Motor neuron (in vitro differentiated cells): ENCODE measurements at places on chromosomes 5 and 9.

DNA sequence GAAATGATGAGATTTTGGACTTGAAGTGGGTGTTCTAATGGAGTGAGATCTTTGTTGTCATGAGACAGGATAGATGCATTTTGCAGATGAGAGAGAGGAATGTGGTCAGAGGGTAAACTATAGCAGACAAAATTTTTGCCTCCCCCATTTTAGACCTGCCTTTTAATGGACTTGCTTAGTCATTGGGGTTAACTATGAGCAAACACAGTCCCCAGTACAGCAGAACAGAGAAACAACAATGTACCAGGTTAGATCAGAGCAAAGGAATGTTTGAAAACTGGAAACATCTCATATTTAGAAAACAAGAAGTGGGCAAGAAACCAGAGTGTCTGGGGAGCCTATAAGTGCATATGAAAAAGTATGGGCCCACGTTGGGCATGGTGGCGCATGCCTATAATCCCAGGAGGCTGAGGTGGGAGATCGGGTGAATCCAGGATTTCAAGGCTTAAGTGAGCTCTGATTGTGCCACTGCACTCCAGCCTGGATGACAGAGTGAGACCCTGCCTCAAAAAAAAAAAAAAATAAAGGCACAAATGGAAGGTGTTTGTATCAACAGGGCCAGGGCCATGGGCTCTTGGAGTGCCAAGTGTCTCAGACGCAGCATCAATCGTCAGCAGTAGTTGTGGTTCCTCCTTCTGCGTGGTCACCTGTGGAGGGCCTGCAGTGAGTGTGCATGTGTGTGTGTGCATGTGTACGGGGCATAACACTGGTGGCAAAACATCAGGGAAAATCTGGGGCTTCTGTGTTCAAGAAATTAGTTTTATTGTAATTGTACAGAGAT is 214.4 kb upstream of the S1PR3 start:
- peak; percentile 28 for ATAC-seq

GRCh38 chr9:122808141-122808540 is 8.2 kb downstream of the OR1K1 start:
- no peak for ATAC-seq

DNA sequence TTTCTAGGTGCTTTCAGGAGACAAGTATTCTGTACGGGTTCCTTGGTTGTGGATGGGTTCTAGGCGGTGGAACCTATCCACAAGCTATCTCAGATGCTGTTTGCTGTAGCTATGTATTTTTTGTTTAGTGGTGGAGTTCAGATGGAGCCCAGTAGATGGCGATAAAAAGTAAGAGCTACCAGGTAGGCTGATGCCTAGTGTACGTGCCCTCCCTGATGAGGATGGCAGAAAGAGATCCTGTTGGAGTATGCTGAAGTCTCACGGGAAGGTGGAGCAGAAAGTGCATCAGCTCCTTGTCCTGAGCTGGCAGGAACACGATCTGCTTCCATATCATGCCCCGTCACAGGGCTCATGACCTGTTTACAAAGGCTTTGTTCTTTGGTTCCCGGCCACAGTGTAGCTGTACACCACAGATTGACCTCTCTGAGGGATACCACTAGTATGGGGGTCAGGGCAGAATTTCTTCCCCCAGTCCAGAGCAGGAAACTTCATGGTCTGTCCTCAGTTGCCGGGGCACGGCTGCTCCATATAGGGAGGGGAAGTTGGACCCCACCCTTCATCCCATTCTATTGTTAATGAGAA is 12.6 kb upstream of the UGT3A2 start:
- peak; percentile 95 for ATAC-seq

- no peak for ATAC-seq
Measured at GRCh38 chr5:131563434-131564228, 71.4 kb downstream of the RAPGEF6 start.

- ATAC-seq, result no peak
Measured at GRCh38 chr5:17663182-17663581, 28.9 kb downstream of the TAF11L14 start.

- ATAC-seq, result peak; percentile 87
Measured at GRCh38 chr5:66779528-66779927, 183.3 kb downstream of the MAST4 start.

DNA sequence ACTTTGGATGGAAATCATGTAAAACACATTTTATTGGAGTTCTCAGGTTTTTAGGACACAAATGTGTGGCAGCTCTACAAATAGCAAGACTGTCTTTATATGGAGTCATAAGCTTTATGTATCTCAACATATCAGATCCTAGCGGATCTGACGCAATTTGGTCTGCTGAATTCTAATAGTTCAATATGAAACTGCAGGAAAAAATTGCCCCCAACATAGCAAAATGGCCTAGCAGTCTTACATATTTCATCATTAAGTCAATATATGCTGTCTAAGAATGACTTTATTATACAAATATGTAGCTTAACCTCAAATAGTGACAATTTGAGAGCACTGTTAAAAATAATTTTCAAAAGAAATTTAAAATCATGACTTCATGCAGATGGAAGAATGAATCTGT is 244.3 kb downstream of the TAF11L14 start:
- no peak for ATAC-seq
